Activated B cell treated with CpG ODN at 0.5 μM for 24 hours (primary cell): ENCODE measurements at places on chromosomes 11 and 22. TPM values are rescaled to one million over a fixed set of nuclear protein-coding genes. Genes with fewer than 3 reads are reported as not detected.

The EPS8L2 gene
- total RNA-seq, result 5.6 and 5.9 TPM in 2 replicates

The DTX4 gene
- 24.2 TPM in 2 replicates for total RNA-seq

The ACP2 gene
- total RNA-seq, result 18.7 and 22.5 TPM in 2 replicates

The NXPE4 gene
- total RNA-seq, result not detected in 2 replicates

The DNAJB13 gene
- not detected in 2 replicates for total RNA-seq

The GPHA2 gene
- 0.33 and 0.71 TPM in 2 replicates for total RNA-seq

The C1QTNF5 gene
- not detected in 2 replicates for total RNA-seq

The CHRDL2 gene
- total RNA-seq, result not detected in 2 replicates

The ELP4 gene
- total RNA-seq, result 20.4 and 25.5 TPM in 2 replicates

DNA sequence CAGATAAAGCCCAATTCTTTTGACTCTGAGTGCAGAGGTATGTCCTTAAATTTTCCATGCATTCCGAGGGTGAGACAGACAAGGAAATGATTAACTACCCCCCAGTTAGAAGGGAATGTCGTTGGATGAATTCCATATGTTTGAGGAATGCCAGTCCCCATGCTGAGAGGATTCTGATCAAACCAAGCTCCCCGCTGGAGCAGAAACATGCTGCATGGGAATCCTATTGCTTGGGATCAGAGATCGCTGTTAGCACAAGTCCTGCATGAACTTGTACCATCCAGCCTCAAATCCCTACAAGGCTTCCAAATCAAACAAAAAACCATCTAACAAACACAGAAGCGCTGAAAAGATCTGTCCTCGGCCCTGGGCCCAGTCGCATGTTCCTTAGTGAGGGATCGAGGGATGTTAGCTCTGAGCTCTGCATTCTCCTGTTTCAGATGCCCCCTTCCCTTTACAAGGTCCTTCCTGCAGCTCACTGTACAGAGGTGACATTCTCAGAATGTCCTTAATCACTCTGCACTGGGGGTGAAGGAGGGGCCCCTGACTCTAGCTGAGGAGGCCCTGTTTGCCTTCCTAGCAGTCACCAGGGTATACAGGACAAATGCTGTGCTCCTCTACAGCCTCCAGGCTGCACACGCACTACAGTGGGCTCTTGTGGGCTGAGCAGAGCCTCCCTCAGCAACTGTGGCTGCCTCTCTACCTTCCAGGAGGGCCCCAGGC, 353.4 kb downstream of the TENM4 start:
- no peak for DNase-seq

GRCh38 chr11:6228520-6228919, 5.9 kb downstream of the FHIP1B start:
- no peak for DNase-seq

GRCh38 chr11:106983991-106984390, 34.3 kb downstream of the GUCY1A2 start:
- DNase-seq, result no peak

- DNase-seq, result no peak
These were observed 60.0 kb downstream of the DKK3 start for GRCh38 chr11:11948242-11948947.

DNA sequence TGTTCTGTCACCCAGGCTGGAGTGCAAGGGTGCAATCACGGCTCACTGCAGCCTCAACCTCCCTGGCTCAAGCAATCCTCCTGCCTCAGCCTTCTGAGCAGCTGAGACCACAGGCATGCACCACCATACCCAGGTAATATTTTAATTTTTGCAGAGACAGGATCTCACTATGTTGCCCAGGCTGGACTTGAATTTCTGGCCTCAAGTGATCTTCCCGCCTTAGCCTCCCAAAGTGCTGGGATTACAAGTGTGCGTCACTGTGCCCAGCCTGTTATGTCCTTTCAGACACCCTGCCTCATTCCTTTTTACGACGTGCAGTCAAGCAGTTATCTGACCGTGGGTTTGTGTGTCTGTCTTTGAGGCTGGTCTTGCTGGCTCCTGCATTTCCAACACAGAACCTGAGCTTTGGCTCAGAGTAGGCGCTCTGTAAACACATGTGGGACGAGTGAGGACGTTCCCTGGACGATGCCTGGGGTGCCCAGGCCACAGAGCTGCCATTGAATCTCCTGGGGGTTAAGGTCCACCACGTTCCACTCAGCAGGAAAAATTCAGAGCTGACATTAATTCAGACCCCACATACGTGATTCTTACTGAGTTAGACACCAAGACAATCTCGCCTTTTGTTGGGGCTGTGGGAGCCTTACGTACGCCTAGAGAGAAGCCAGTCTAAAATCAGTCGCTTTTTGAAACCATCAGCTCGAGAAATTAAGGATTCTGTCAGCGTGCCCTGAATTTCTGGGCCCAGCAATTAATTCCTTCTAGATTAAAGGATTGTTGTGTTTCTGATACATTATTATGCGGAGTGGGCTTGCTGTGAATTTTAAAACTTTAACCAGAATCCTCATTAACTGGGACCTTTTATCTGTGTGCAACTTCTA, 21.5 kb upstream of the EMID1 start:
- no peak for DNase-seq

GRCh38 chr22:47309476-47309875, 547.0 kb downstream of the TBC1D22A start:
- DNase-seq, result no peak

DNA sequence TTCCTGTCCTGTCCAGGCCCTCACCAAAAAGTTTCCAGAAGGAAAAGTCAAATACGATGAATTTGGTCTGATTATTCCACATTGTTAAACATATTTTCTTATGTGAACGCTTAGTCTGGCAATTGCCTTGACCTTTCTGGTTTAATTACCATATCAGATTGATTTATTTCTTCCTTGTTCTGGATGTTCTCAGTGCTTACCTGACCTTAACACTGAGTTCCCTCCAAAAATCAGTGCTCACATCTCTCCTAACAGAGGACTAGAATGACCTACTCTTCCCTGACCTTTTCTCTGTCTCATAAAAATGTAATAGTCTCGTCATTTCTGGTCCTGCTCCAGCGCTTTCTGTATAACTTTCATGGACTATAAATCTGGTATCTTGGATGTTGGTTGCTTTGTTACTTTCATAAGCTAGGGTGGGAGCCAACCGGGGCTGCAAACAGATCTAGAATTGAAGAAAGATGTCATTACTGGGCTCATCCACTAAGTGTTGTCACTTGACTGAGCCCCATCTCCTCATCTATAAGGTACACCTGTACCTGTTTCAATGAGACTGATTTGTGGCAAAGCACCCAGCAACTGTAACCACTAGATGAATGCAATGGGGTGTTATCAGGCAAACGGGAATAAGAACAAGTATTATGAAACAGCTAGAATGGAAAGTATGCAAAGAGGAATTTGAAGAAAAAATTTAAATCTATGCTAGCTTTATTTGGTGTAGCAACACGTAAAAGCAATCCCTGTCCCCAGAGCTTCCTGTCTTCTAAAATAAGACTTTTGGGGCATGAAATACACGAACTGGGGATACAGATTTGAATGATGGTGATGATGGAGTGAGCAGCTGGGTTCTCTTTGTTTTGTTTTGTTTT, 2.4 kb downstream of the FADS2 start:
- no peak for DNase-seq

DNA sequence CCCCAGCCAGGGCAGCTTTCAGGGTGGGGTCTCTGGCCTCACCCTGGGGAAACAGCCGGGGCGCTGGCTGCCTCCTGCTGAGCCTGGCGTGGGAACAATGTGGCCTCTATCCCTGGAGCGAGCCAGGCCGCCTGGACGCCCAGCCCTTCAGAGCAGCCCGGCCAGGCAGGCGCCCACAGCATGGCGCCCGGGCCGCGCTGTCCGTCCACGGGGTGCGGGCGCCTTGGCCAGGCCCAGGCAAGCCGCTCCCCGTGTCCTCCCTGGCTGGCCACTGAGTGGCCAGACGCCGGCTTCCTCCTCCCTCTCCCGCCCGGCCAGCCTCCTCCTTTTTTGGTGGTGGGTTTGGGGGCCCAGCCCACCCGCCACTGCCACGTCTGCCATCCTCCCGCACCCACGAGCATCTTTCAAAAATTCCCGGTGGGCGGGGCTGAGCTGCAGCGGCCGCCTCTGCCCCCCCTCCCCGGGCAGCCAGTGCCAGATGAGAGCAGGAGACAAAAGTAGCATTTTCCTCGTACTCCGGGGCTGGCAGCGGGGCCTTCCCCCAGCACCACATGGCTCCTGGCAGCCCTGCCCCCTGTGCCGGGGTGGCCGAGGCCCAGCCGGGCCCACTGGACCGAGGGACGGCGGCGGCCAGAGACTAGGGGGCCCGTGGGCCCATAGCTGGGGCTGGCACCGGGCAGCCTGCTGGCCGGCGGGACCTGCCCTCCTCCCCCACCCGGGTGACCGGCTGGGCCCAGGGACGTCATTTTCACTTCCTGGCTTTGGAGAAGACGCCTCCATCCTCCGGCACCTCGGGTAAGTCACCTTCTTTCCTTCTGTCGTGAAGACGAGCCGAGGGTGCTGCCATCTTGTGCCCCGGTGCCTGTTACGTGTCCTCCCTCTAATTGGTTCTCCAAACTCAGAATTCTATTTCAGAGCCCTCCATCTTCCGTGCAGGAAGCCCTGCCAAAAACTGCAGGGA, 70.2 kb upstream of the PPARA start:
- no peak for DNase-seq

GRCh38 chr11:94802501-94802900, 34.3 kb downstream of the AMOTL1 start:
- DNase-seq, result no peak

GRCh38 chr11:111089759-111090158, 155.8 kb upstream of the POU2AF2 start:
- DNase-seq, result no peak

- no peak for DNase-seq
These were observed 560.8 kb downstream of the BRD1 start for GRCh38 chr22:49266561-49267519.

DNA sequence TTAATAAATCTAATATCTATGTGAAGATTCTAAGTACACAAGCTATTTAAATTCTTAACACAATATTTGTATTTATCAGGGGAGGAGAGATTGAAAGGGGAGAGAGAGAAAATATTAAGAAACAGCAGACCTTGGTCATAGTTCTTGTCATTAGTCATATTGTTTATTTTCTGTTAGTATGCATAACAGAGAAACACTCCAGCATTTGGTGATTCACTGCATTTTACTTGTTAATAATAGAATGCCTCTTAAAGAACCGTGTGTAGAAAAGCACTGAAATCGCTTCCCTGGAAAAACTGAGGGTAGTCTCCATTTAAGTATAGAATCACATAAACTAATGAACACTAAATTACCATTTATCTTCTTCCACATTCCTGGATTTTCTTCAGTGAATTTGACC, 122.7 kb upstream of the TRPC6 start:
- DNase-seq, result no peak

- no peak for DNase-seq
These were observed 127.6 kb upstream of the PARVA start for GRCh38 chr11:12249590-12250260.

DNA sequence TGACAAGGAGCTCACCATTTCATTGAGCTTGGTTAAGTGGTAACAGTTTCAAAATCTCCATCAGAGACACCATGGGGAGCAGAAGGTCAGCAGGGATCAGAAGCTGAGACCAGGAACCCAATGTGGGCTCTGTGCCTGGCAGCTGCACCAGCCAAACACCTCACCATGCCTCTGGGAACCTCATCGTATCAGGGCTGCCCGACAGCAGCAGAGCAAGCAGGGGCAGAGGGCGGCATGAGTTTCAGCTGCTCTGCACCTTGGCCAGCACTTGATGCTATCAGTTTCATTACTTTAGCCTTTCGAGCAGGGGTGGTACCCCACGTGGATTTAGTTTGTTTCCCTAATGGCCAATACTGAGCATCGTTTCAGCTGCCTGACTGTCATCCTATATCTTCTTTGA, 77.8 kb downstream of the DGCR2 start:
- DNase-seq, result no peak

- DNase-seq, result no peak
These were observed 19.7 kb upstream of the CTTN start for GRCh38 chr11:70378506-70379134.

GRCh38 chr11:86696004-86696403, 23.6 kb upstream of the ME3 start:
- no peak for DNase-seq

- no peak for DNase-seq
These were observed 543 bp upstream of the AP2A2 start for GRCh38 chr11:925158-925495.

- DNase-seq, result peak; percentile 73
These were observed 17.0 kb upstream of the IL2RB start for GRCh38 chr22:37166675-37167066.

GRCh38 chr22:25509374-25509791, 55.1 kb upstream of the GRK3 start:
- no peak for DNase-seq

DNA sequence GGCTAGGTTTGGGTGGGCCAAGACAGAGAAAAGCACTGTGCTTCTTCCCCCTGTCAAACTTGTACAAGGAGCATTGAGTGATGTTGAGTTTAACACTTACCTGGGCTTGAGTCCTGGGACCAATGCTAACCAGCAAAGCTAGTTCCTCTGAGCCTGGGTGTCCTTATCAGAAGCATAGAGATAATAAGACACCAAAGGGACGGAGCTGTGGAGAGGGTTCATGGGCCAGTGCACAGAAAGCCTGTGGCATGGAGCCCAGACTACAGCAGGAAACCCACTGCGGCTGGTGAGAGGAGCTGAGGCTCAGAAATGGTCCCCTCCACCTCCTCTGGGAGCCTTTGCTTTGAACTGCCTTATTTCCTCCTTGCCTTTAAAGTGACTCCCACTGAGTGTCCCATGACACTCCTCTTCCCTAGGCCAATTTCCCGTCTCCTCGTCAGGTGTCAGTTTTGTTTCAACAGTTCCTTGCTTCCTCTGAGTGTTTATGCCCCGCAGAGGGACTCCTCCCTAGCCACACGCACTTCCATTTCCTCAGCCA, 9.4 kb downstream of the SLCO2B1 start:
- DNase-seq, result no peak

GRCh38 chr22:24695561-24696511, 78.7 kb downstream of the PIWIL3 start:
- DNase-seq, result no peak

DNA sequence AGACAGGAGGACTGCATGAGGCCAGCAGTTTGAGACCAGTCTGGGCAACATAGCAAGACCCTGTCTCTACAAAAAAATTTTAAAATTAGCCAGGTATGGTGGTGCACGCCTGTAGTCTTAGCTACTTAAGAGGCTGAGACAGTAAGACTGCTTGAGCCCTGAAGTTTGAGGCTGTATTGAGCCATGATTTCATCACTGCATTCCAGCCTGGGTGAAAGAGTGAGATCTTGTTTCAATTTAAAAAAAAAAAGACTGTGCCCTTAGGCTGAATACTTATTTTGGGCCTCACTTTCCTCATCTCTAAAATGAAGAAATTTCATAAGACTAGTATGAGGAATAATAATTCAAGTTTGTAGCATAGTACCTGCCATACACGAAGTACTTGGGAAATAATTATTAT, 6.9 kb downstream of the AQP11 start:
- no peak for DNase-seq

GRCh38 chr22:19983741-19984140, 32.9 kb downstream of the ARVCF start:
- no peak for DNase-seq

DNA sequence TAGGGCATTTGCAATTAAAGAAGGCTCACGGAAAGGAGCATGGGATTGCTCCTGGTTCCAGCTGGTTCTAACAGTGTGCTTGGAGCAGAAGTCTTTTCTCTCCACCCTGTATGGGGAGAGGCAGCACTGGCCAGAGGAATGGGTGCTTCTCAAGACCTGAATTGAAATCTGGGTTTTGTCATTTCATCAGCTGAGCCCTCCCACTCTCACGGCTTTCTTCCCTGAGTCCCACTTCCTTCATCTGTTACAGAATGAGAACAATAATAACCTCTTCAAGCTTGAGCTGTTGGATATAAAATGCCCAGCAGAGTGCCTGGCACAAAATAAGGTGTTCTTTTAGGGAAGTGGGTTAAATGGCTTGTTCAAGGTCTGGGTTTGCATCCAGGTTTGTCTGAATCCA, 17.2 kb downstream of the CNTF start:
- DNase-seq, result no peak
